Activated T-cell treated with anti-CD3 and anti-CD28 coated beads, Interleukin-2, amount 50 U/mL, for 24 hours (primary cell): ENCODE measurements at places on chromosomes 12 and 14.

- no peak for DNase-seq
Observed at GRCh38 chr14:52911904-52912303, 38.9 kb downstream of the FERMT2 start.

DNA sequence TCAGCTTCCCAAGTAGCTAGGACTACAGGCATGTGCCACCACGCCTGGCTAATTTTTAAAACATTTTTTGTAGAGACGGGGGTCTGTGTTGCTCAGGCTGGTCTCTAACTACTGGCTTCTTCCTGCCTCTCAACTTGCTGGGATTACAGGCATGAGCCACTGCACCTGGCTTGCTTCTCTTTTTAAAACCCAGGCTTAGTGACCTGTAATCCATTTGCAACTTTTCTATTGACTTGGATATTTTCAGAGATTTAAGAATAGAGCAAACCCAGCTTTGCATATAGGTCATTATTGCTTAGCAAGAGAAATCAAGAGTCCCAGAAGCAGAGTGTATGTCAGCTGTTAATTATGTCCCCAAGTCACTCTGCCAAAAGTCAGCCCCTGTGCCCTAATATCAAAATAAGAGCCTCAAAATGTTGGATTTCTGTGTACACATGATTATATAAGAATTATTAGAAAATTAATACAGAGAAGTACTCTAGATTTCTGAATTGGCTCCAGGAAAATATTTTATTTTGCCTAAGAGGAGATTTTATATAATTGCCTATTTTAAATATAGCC lies 24.9 kb downstream of the TCP11L2 start:
- no peak for DNase-seq

- no peak for DNase-seq
Observed at GRCh38 chr12:94372461-94372860, 87.2 kb downstream of the CEP83 start.

DNA sequence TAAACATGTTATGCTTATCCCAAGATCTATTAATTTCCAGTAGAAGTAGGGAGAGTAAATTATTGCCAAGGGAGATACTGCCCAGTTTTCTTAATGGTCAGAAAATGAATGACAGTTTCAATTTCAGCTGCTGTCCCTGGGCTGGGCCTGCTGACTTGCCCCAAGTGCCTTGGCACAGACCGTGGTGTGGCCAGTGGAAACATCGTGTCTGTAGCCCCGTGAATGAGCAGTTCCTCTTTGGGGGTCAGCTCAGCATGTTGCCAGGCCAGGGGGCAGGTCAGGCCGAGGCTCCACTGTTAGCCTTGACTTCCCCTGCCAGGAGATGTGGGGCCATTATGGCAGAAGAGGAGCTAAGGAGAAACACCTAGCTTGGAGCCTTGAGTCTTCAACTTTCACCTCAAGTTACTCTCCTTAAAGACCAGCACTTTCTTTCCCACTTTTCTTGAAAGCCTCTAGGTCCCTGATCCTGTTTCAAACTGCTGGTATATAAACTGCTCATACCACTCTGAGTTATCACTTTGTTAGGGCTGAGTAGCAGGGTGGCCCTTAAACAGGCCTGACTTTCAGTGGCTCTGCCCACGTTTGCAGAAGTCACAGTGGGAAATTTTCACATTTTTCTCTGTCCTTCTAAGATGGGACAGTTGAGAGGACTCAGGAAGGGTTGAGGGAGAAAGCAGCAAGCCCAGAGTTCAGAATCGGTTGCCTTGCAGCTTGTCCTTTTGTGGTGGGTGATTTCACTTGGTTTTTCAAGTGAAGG lies 73.2 kb downstream of the SUSD6 start:
- no peak for DNase-seq

GRCh38 chr12:51643951-51644350 lies 52.9 kb downstream of the SCN8A start:
- DNase-seq = no peak

- no peak for DNase-seq
Observed at GRCh38 chr12:22285846-22286245, 48.7 kb downstream of the ST8SIA1 start.

GRCh38 chr12:105296116-105297089 lies 34.1 kb upstream of the C12orf75 start:
- no peak for DNase-seq

- no peak for DNase-seq
Observed at GRCh38 chr14:69325646-69326265, 65.8 kb downstream of the GALNT16 start.

DNA sequence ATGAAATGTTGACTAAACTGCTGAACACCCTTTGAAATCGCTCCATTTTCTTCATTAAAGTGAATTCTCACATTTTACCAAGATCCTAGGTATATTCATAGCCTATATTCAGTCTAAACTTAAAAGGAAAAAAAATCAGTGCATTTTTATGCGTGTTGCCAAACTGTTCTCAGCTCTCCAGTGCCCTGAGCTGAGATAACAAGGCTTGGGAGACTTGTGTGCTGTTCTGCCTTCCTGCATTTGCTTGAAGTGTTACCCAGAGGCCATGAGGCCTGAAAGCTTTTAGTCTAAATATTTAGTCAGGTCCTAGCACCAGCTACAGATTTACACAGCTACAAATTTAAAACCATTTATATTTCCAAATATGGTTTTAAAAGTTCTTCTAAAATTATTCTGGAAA lies 8.6 kb upstream of the PALS1 start:
- DNase-seq = no peak

DNA sequence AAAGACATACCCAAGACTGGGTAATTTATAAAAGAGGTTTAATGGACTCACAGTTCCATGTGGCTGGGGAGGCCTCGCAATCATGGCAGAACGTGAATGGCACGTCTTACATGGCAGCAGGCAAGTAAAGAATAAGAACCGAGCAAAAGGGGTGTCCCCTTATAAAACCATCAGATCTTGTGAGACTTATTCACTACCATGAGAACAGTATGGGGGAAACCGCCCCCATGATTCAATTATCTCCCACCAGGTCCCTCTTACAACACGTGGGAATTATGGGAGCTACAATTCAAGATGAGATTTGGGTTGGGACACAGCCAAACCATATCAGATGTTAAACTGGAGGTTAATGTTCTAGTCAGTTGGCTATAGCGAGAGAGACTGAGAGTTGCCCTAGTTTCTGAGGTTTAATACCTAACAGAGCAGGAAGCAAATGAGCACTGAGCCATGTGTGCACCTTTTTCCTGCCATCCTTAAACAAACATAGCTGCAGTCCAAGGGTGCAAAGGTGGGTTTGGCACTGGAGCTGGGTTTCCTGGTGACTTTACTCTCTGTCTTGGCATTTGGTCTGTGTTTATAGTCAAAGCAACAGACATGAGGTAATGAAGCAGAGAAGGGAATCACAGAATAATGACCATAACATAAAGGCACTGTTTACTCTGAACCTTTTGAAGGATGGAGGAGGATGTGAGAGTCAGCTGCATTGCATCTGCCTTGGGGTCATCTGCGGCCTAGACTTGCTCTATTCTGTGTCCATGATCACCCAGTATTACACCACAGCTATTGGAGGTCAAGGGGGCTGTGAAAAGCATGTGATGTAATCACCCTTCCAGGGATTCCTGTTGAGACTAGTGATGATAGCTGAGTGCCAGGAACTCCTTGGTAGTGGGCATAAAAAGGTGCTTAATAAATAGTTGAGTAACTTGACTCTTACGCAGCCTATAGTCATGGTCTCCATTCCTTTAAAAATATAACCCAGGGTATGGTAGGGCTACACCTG lies 83.6 kb upstream of the USP44 start:
- no peak for DNase-seq

GRCh38 chr14:63896278-63896720 lies 43.5 kb downstream of the SYNE2 start:
- DNase-seq = no peak

DNA sequence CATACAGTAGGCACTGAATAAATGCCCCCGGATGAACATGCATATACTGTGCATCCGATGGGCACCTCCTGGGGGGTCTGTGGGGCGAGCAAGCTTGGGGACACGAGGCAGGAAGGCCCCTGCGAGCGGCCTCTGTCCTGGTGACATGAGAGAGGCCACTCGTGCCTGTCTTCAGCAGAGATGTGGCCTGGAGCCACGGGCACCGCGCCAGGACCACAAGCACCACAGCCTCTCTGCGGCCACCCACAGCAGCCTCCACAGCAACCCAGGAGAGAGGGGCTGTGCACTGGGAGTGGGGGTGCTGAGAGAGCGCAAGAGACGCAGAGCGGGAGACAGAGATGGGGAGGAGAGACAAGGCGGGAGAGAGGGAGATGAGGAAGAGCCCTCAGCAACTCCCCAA lies 118.5 kb downstream of the RFLNA start:
- DNase-seq = no peak
